WTC11 (cell line): ENCODE measurements at places on chromosomes 7 and 10. TPM values are rescaled to one million over a fixed set of nuclear protein-coding genes. Genes with fewer than 3 reads are reported as not detected.

DNA sequence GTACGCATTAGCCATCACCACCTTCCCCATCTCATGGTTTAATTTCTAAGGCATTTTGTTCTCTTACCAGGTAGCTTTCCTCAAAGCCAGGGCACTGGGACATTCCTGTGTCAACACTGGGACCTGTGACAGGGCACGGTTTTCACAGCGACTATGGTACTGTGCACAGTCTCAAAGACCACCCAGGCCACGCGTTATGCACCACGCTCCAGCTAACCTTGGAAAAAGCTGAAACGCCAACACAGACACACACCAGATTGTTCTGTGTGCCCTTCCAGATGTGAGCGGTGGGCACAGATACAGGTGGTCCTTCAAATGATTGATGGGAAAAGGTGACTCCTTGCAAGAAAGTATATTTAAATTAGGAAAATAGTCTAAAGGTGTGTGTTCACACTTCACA lies 337.3 kb downstream of the WDR37 start:
- no peak overlapping the region for H3K4me3 ChIP-seq
- H3K4me1 ChIP-seq = peaks cover 5% of the 10 kb centered on the region; the same call in 1 of the 2 replicates
- no peaks in the 10 kb centered on the region for H3K27me3 ChIP-seq

- peaks cover 7% of the 10 kb centered on the region for H3K27me3 ChIP-seq
- no peak overlapping the region for H3K4me3 ChIP-seq
- peaks cover 12% of the 10 kb centered on the region for H3K36me3 ChIP-seq
- DNase-seq = peak; percentile 67
- peaks cover 26% of the 10 kb centered on the region for H3K4me1 ChIP-seq
- H3K27ac ChIP-seq = no peak overlapping the region
Measured at GRCh38 chr10:120600871-120601649, 144.0 kb downstream of the PLPP4 start.

- no peak overlapping the region for H3K4me3 ChIP-seq
- H3K4me1 ChIP-seq = no peaks in the 10 kb centered on the region; the same call in 1 of the 2 replicates
- no peaks in the 10 kb centered on the region for H3K27me3 ChIP-seq
- H3K27ac ChIP-seq = no peak overlapping the region
Measured at GRCh38 chr7:81604075-81604807, 165.6 kb downstream of the HGF start.

DNA sequence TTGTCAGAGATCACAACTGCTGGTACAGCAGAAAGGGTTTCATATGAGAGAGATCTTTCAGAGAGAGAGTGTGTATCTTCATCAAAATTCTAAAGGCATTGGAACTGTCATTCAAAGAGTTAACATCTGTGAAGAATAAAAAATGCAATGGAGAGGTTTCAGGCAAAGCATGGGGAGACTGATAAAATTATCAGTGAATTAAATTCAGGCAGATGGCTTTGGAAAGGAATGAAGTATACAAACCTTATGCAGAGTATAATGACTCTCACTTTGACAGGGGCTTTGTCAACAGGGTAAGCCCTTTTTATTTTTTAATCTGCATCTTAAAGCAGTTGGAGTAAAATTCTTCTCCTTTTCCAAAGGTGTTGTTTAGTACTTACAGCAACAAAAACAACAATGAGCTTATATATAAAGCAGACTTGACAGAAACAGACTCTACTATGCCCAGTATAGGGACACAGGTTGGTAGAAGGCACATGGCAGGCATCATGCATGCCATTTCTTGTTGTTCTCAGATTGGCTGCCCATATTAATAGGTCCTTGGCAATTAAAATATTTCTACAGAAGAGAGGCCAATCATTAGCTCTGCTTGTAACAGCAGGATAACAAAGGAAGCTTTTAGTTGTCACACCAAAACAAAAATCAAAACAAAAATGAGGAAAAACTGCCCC lies 54.9 kb upstream of the NXPH1 start:
- DNase-seq = no peak
- H3K27ac ChIP-seq = no peak overlapping the region
- no peaks in the 10 kb centered on the region; the same call in 1 of the 2 replicates for H3K27me3 ChIP-seq

DNA sequence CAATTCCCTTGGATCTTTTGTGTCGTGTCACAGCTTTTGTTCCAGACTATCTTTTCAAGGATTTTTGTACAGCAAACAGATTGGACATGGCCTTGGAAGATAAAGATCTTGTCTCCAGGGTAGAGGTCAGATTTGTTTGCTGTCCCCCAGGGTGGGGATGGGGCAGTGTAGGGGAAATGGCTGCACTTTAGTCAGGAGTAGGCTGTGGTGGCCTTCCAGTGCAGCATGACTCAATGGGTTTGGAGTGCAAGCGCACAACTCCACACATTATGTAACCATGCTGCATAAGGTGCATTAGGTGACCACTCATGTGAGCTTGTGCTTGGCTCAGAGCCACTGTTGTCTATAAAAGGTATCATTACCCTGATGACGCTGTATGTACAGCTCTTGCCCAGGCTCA lies 23.9 kb upstream of the ADAMTS14 start:
- peaks cover 13% of the 10 kb centered on the region for H3K27me3 ChIP-seq
- no peak overlapping the region for H3K4me3 ChIP-seq
- peaks cover 37% of the 10 kb centered on the region for H3K36me3 ChIP-seq
- DNase-seq = no peak
- peaks cover 3% of the 10 kb centered on the region; the same call in 1 of the 2 replicates for H3K4me1 ChIP-seq

DNA sequence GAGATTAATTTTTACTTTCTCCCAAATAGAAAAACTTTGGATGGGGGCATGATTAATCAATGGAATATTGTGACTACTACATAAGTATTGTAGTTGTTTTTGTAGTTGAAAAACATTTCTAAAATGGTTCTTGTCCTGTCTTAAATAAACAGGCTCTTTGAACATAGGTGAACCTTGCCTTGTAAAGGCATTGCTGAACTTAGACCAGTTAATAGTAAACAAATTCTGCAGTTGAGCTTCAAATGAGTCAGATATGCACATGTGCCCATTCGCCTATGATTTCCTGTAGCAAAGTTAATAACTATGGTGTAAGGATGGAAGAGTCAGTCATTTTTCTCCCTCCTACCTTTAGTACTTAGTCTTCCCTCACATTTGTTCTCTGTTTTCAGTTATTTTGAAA lies 22.6 kb downstream of the CUTC start:
- H3K36me3 ChIP-seq = peaks cover 54% of the 10 kb centered on the region
- no peaks in the 10 kb centered on the region for H3K27me3 ChIP-seq
- H3K4me3 ChIP-seq = no peak overlapping the region
- no peaks in the 10 kb centered on the region for H3K4me1 ChIP-seq
- DNase-seq = no peak

DNA sequence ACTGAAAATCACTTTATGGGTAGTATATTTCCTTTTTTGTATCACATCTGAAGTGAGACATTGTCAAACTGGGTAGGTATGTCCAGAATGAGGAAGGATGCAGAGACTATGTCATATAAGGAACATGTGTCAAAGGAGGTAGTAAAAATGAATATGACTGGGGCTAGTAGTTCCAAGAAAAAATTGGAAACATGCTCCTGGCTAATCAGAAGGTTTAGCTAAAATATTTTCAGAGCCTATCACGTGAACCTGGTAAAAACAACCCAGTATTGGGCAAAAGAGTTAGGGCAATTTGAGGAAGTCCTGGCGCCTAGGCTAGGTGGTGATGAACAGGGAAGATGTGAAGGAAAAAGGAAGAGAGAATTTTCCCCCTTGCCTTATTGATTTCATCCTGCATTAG lies 26.4 kb downstream of the ENTPD1 start:
- peaks cover 14% of the 10 kb centered on the region; the same call in 1 of the 2 replicates for H3K36me3 ChIP-seq
- no peaks in the 10 kb centered on the region for H3K4me1 ChIP-seq
- peaks cover 9% of the 10 kb centered on the region for H3K27me3 ChIP-seq
- H3K4me3 ChIP-seq = no peak overlapping the region

DNA sequence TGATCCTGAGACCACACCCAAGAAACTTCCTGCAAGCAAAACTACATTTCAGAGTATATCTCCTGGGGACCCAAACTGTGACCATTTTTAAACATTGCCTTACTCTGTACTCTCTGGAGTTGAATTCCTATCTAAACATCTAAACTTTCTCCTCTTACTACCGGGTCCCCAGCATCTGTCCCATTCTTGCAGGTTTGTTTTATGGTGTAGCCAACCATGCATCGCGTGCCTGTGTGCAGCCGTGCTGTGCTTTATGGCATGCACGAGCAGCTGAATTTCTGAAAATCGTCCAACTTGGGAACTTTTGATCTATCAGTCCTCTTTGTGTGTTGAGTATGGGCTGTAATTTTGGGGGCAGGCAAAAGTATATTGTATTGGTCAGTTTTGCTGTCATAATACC lies 423.8 kb upstream of the DPP6 start:
- peaks cover 3% of the 10 kb centered on the region; the same call in 1 of the 2 replicates for H3K27me3 ChIP-seq
- H3K4me1 ChIP-seq = no peaks in the 10 kb centered on the region
- H3K4me3 ChIP-seq = no peak overlapping the region
- DNase-seq = no peak
- H3K27ac ChIP-seq = no peak overlapping the region
- peaks cover 74% of the 10 kb centered on the region for H3K36me3 ChIP-seq

DNA sequence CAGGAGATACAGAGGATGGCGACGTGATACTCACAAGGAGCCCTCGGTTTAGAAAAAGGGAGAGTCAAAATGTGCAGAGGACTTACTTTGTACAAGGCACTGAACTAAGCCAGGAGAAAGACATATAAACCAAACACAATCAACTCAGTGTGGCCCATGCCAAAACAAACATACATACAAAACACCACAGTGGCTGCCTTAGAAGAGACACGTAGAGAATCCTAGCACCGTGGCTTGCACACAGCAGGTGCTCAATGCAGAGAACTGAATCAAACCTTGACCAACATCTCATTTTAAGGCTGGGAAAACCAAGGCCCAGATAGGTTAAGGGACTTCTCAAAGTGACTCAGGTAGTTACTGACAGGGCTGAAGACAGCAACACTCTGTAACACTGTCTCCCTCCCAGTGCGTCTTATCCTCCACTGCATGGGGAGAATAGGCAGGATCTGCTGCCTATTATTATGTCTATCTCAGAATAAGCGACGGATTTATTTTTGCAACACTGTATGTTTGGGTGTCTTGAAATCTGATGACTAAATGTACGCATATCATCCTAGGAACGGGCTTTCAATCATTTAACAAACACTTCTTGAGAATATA lies 11.0 kb downstream of the SORBS1 start:
- no peak overlapping the region for H3K4me3 ChIP-seq
- no peak for DNase-seq
- peaks cover 61% of the 10 kb centered on the region for H3K4me1 ChIP-seq

DNA sequence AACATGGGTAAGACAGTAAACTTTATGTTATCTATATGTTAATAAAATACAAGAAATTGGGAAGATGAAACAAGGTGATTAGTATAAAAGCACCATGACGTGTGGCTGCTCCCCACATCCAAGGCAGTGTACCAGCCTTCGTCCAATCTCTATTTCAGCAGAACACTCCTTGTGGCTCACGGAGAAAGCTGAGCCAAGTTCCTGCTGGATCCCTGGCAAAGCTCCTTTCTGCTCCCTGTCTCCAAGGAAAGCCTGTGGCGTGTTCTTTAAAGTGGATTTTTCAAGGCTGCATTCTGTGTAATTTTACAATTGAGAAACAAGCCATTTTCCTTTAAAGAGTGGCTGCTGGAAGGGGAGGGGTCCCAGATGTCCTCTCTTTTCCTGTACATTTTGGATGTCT lies 467.3 kb downstream of the PTPRN2 start:
- H3K27ac ChIP-seq = no peak overlapping the region
- H3K36me3 ChIP-seq = peaks cover 59% of the 10 kb centered on the region
- no peaks in the 10 kb centered on the region for H3K4me1 ChIP-seq
- no peaks in the 10 kb centered on the region; the same call in 1 of the 2 replicates for H3K27me3 ChIP-seq
- no peak for DNase-seq
- H3K4me3 ChIP-seq = no peak overlapping the region

DNA sequence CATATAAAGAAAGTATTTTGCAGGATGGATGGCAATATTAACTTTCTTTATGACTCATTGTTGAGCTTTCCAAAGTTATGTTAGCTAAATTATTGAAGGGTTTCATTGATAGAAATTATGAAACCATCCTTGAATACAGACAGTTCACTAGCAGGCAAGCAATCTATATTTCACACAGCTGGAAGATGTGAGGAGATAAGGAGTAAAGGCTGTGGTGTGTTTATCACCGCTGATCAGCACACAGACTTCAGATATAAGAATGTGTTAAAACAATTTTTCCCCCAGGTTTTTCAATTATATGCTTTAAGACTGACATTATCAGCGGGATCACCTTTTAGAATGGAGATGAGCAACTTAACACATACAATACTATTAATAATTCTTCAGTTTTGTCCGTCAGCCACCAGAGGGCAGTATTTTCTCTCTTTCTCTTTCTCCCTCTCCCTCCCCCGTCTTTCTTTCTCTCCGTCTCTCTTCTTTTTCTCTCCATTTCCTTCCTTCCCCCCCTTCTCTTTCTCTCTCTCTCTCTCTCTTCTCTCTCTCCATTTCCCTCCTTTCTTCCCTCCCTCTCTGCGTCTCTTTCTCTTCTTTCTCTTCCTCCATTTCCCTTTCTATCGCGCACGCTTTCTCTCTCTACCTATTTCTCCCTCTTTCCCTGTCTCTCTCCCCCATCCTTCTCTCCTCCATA lies 62.9 kb upstream of the FAM171A1 start:
- peak overlapping the region; percentile 69 for H3K4me3 ChIP-seq
- no peak for DNase-seq
- no peak overlapping the region for H3K27ac ChIP-seq
- peaks cover 4% of the 10 kb centered on the region; the same call in 1 of the 2 replicates for H3K4me1 ChIP-seq

DNA sequence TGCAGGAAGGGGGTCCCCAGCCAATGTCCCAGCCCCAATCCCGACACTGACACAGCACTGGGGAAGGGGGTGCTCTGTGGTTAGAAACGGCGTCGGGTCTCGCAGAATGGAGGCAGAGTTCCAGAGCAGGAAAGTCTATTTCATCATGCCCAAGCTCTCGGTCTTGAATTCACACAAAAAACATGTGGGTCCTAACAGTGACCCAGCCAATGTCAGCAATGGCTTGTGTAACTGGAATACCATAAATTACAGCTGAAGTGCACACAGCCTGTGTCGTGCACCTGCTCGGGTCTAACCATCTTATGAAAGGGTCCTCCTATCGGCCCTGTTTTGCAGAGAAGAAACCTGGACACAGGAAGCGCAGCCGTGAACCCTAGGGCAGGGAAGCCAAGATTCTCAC lies 324.1 kb downstream of the ADARB2 start:
- no peaks in the 10 kb centered on the region for H3K4me1 ChIP-seq
- DNase-seq = no peak
- H3K27me3 ChIP-seq = peaks cover 6% of the 10 kb centered on the region
- H3K27ac ChIP-seq = no peak overlapping the region
- no peaks in the 10 kb centered on the region for H3K36me3 ChIP-seq

GRCh38 chr7:137231167-137231566 lies 112.4 kb downstream of the PTN start:
- no peak for DNase-seq
- H3K27me3 ChIP-seq = no peaks in the 10 kb centered on the region
- H3K36me3 ChIP-seq = no peaks in the 10 kb centered on the region
- peaks cover 3% of the 10 kb centered on the region for H3K4me1 ChIP-seq
- H3K27ac ChIP-seq = no peak overlapping the region

GRCh38 chr7:823649-824048 lies 8.6 kb upstream of the SUN1 start:
- H3K36me3 ChIP-seq = peaks cover 10% of the 10 kb centered on the region; the same call in 1 of the 2 replicates
- H3K4me1 ChIP-seq = peaks cover 61% of the 10 kb centered on the region
- no peaks in the 10 kb centered on the region for H3K27me3 ChIP-seq
- H3K27ac ChIP-seq = peak overlapping the region; percentile 44
- no peak for DNase-seq

CCDC3 gene
- total RNA-seq = 2.1 to 3.5 TPM (median 2.7 TPM) in 3 replicates

TFEC gene
- 0.07 to 0.17 TPM in 2 of 3 replicates, not detected in the other for total RNA-seq

PNLIPRP3 gene
- not detected in 3 replicates for total RNA-seq

PSD gene
- total RNA-seq = 10.2 to 12.5 TPM (median 10.4 TPM) in 3 replicates

ARPC1B gene
- total RNA-seq = 63.3 to 70.2 TPM (median 66.2 TPM) in 3 replicates

GJC3 gene
- 2.9 to 3.7 TPM (median 3.4 TPM) in 3 replicates for total RNA-seq

CALHM3 gene
- total RNA-seq = 0.13 to 0.18 TPM (median 0.16 TPM) in 3 replicates

GDF2 gene
- not detected in 3 replicates for total RNA-seq

AKR1D1 gene
- 0.14 to 0.24 TPM (median 0.18 TPM) in 3 replicates for total RNA-seq
